Cardiac muscle cell (in vitro differentiated cells and primary cell): ENCODE measurements at places on chromosomes 11 and 22. TPM values are rescaled to one million over a fixed set of nuclear protein-coding genes. Genes with fewer than 3 reads are reported as not detected.

- no peak for DNase-seq
- H3K27me3 ChIP-seq = no peaks in the 10 kb centered on the region
- no peak overlapping the region for H3K27ac ChIP-seq
Measured at GRCh38 chr11:20518323-20518834, 81.0 kb upstream of the SLC6A5 start.

DNA sequence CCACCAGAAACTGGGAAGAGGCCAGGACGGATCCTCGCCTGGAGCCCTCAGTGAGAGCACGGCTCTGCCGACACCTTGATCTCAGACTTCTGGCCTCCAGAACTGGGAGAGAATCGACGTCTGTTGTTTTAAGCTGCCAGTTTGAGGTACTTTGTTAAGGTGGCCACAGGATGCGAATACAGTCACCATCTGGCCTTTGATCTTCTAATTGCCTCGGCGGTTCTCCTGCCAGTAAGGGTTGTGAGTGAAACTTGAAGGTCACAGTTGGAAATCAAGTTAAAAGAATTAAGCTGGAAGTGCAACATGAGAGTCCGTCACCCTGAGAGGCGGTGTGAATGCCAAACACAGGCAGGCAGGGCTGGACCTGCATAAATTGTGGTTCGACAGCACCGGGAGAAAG lies 27.9 kb downstream of the PARVB start:
- no peaks in the 10 kb centered on the region for H3K27me3 ChIP-seq
- H3K27ac ChIP-seq = peak overlapping the region; percentile 45
- peaks cover 28% of the 10 kb centered on the region for H3K4me1 ChIP-seq
- no peak overlapping the region for H3K4me3 ChIP-seq
- no peak for DNase-seq
- H3K36me3 ChIP-seq = no peaks in the 10 kb centered on the region

DNA sequence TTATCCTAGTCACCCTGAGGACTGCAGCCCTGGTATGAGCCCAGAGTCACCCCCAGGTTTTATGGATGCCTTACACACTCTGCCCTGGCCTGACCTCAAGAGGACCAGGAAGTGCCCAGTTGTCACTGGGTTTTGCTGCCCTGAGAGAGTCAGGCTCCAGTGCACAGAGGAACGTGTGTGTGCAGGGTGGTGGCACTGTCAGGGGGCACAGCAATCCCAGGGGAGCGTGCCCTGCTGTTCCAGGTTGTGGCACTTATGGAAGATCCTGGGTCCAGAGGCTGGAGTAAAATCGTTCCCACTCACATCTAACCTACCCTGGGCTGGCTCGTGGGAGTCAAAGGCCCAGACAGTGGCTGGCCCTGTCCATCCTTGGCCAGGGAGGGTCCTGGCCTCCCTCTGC lies 7.6 kb downstream of the APOBEC3A start:
- no peak overlapping the region for H3K27ac ChIP-seq
- H3K36me3 ChIP-seq = no peaks in the 10 kb centered on the region
- H3K4me3 ChIP-seq = no peak overlapping the region
- H3K27me3 ChIP-seq = no peaks in the 10 kb centered on the region

- no peak overlapping the region for H3K4me3 ChIP-seq
- no peak for DNase-seq
- H3K27ac ChIP-seq = peak overlapping the region; percentile 84
- H3K36me3 ChIP-seq = no peaks in the 10 kb centered on the region
- peaks cover 28% of the 10 kb centered on the region for H3K4me1 ChIP-seq
- no peaks in the 10 kb centered on the region for H3K27me3 ChIP-seq
Measured at GRCh38 chr11:69018924-69019323, 5.9 kb upstream of the MRGPRF start.

HPX gene
- polyA plus RNA-seq = 0.73 and 2.3 TPM in 2 replicates

DNA sequence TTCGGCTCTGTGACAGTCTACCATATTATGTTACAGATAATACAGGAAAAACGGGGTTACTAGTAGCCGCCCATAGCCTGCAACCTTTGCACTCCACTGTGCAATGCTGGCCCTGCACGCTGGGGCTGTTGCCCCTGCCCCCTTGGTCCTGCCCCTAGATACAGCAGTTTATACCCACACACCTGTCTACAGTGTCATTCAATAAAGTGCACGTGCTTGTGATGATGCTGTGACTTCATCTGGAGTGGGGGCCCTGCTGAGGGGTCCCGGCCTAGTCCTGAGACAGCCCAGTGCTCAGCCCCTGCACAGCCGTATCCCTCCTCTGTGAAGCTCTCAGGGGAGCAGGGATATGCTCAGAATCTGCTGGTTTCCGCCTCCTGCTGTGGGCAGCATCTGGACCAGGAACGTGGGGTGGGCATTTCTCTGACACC lies 1.2 kb downstream of the IFITM1 start:
- H3K4me3 ChIP-seq = peak overlapping the region; percentile 40
- no peak overlapping the region for H3K27ac ChIP-seq
- H3K36me3 ChIP-seq = no peaks in the 10 kb centered on the region
- H3K27me3 ChIP-seq = peaks cover 22% of the 10 kb centered on the region
- peaks cover 19% of the 10 kb centered on the region for H3K4me1 ChIP-seq
